ENCODE measurements at places on chromosomes 6 and 20. TPM values are rescaled to one million over a fixed set of nuclear protein-coding genes. Genes with fewer than 3 reads are reported as not detected.

CRISP3 gene
- 1.1 TPM for total RNA-seq

EPB41L1 gene
- total RNA-seq, result 3.1 TPM

DNA sequence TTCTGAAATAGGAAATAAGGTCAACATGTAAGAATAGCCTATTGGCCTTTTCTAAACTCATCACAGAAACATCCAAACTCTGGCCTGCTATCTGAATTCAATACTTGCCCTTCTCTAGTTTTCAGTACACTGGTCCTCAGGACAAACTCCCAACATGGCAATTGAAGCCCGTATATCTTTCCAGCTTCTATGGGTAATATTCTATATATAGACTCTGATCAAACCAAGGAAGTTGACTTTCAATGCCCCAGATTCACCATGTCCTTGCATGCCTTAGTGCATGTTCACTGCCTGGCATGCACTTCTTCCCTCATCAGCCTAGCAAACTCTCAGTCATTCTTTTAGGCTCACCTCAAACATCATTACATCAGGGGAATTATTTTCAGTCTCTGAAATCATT, 73.2 kb downstream of the RSPO3 start:
- no peak for DNase-seq

- no peak for DNase-seq
These were observed 150.9 kb downstream of the ARID1B start for GRCh38 chr6:156928126-156928525.

- DNase-seq, result no peak
These were observed 16.8 kb upstream of the KCNK16 start for GRCh38 chr6:39339096-39339867.

All from thymus (tissue), 14 donors.